NAMALWA (cell line): ENCODE measurements at places on chromosomes 6 and 20.

DNA sequence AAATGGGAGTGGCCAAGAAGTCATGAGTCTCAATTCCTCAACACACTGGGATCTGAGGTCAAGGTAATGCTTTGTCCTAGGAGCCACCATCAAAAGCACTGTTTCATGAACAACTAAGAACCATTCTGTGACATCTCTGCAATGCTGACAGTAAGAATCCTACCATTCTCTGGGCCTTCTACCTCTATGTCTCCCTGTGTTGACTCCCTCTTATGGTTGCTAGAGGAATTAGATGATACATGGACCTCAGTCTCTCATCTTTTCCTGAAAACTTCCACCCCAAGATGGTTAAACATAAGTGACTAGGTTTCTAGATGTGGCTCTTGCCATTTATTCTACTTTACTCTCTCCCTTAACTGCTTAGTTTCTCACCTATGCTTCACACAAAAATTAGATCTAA lies 9.1 kb downstream of the MTRF1L start:
- DNase-seq, result peak; percentile 31

GRCh38 chr6:43946641-43947363 lies 176.8 kb downstream of the VEGFA start:
- DNase-seq, result no peak

GRCh38 chr6:2651961-2652360 lies 98.8 kb downstream of the MYLK4 start:
- DNase-seq, result no peak

GRCh38 chr6:21219856-21220255 lies 373.7 kb upstream of the SOX4 start:
- DNase-seq, result no peak

DNA sequence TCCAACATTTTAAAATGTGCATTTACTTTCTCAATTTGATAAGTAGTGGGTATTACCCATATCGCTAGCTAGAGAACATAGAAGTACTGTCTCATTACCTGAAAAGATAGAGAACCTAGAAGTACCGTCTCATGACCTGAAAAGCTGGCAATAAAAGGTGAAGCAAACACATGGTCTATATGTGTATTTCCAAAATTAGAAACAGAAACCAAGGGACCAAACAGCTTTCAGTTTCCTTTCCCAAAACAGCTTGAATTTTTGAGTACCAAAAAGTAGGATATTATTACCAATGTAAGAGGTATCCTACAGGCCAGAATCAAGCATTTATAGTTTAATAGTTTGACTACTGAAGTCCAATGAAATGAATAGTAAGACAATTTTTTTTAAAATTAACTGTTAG lies 77.2 kb downstream of the KIF13A start:
- DNase-seq, result peak; percentile 10

- DNase-seq, result no peak
Measured at GRCh38 chr6:12327391-12327790, 37.2 kb downstream of the EDN1 start.

- DNase-seq, result no peak
Measured at GRCh38 chr6:16544006-16544405, 217.3 kb downstream of the ATXN1 start.

DNA sequence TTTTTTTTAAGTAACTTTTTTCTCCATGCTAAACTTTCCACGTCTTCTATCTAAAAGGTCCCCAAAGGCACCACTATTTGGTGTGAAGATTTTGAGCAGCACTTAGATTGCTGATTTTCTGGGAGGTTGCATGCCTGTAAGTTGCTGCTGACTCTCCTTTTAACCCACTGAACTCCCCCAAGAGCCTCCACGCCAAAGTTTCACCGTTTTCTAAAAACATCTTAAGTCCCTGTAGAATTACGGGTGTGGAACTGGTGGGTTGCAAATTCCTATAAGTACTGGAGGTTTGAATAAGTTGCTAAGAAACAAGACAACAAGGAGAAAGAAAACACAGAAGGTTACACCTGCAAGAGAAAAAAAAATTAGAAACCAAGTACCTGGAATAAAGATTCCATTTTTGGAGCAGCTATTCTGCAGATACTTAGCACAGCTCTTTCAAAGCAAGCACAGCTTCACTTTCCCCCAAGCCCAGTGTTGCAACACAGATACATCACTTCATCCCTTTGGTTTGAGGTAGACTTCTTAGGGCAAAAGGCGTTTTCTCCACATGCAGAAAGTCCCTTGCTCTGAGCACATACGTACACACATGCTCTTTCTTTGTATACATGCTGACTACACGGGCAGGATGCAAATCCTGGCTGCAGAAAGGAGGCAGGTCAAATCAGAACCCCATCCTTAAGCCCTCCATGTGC lies 5.0 kb downstream of the JAG1 start:
- DNase-seq, result no peak

- no peak for DNase-seq
Measured at GRCh38 chr6:122894791-122895190, 101.2 kb upstream of the CLVS2 start.

DNA sequence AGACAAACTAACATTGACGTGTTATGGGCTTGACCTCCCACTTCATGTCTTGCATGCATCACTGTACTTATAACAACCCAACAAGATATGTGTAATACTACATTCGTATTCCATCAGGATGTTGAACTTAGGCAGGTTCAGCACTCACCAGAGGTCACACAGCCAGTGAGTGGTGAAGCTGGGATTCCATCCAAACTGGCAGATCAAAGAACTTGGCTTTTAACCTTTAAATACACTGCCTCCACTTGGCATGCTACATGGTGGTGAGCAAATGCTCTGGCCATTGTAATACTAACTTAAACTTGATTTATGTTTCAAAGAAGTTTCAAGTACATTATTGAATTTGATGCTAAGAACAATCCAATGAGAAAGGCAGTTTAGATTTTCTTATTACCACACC lies 10.7 kb upstream of the HDDC2 start:
- DNase-seq, result no peak

GRCh38 chr6:56528412-56528841 lies 114.3 kb downstream of the DST start:
- no peak for DNase-seq

- DNase-seq, result no peak
Measured at GRCh38 chr6:88163616-88164015, 2.5 kb downstream of the CNR1 start.

- no peak for DNase-seq
Measured at GRCh38 chr6:20274137-20274536, 61.9 kb upstream of the MBOAT1 start.

GRCh38 chr20:3680701-3681351 lies 984 bp downstream of the ADAM33 start:
- DNase-seq, result no peak

GRCh38 chr20:12575352-12576095 lies 433.2 kb upstream of the SPTLC3 start:
- DNase-seq, result no peak

DNA sequence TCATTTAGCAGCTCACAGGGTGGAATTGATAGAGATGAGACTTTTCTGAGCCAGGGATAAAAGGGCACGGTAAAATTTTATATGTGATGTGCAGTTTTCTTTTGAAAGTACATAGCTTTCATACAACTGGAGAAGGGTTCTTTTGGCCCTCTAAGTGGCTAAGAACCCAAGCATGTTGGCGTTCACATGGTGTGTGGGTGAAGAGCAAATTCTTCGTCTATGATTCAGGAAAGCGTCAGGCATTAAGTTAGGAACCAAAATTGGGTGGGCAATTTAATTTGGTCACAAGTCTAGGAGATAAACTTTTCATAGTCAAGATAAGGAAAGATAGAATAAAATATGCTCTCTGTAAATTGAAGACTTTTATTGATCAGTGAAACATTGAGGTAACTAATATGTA lies 153.9 kb downstream of the UTRN start:
- DNase-seq, result no peak

DNA sequence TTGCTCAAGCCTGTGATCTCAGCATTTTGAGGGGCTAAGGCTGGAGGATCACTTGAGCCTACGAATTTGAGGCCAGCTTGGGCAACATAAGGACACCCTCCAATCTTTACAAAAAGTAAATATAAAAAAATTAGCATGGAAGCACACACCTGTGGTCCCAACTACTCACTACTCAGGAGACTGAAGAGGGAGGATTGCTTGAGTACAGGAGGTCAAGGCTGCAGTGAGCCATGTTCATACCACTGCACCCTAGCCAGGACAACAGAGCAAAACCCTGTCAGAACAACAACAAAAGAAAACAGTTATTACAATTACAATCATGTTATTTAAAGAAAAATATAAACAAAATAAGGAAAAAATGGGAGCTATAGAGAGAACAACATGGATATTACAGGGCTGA lies 82.5 kb upstream of the TNFAIP3 start:
- no peak for DNase-seq

DNA sequence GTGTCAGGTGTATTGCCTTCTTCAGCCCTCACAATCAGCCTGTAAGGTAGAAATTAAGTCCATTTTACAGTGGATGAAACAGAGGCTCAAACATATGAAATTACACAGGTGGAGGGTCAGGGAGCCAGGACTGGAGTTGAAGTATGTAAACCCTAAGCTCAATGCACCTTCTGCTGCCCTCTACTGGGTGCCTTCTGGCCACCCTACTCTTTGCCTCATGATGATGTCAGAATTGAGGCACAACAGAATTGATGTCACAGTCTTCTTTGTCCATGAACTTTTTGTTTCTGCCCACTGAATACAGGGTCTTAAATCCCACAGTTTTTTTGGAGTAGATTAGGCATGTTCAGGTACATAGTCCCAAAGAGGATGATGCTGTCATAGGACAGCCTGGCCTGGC lies 400.8 kb upstream of the CHD6 start:
- DNase-seq, result peak; percentile 35

DNA sequence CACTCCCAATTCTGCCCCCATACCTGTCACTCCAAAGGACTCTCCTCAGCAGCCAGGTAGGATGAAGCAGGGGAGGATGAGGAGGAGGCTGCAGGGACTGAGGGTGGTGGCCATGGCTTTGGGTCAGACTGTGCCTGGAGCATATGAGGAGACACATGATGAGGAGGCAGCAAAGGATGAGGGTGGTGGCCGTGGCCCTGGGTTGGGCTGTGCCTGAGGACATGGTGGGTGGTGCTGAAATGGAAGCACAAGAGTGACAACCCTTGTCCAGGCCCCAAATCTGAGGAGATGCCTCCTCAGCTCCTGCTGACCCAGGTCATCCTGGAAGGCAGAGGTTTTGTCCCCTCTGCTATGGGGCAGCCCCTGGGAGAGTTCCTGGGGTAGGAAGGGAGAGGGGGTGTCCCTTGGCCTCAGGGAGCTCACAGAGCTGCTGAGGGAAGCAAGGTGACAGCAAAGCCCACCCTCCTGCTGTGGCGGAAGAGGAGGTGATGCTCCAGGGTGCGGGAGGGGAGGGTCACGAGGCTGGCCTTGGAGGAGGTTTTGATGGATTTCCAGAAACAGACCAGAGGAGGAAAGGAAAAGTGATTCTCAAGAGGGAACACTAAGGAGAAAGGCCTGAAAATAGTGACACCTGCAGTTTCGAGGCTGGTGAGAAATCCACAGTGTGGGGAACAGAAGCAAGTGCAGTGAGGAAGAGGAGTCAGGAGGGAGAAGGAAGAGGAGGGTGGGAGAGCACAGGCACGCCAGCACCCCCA lies 4.6 kb downstream of the RAET1G start:
- DNase-seq, result no peak

- DNase-seq, result no peak
Measured at GRCh38 chr6:14883921-14884320, 361.9 kb upstream of the JARID2 start.

GRCh38 chr6:34241351-34242215 lies 4.9 kb downstream of the HMGA1 start:
- DNase-seq, result no peak
